ENCODE measurements at places on chromosomes 4 and X.
A peak's percentile ranks its signal among the peaks of the same experiment; 100 is the strongest.

DNA sequence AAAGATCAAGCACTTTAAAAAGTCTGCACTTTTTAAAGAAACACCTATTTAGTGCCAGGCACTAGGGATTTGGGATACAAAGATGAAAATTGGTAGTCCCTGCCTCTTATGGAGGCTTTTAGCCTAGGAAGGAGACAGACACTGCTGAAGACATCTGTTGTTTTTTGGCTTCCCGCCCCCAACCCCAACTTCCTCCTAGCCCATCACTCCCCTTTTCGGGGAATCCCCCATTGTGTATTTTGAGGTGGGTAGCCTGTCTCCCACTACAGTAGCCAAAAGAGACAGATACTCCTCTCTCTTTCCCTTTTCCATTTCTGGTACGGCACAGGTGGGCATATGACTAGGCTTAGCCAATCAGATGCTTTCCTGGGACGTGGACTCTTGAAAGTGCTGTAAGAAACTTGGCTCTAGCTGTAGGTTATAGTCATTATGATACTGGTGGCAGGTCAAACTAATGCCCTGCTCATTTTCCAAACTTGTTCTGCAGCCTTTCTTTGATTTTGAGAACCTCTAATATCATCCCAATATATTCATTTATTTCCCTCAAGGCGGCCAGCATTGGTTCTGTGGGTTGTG is 194.6 kb upstream of the RBPJ start:
- no peak for DNase-seq

DNA sequence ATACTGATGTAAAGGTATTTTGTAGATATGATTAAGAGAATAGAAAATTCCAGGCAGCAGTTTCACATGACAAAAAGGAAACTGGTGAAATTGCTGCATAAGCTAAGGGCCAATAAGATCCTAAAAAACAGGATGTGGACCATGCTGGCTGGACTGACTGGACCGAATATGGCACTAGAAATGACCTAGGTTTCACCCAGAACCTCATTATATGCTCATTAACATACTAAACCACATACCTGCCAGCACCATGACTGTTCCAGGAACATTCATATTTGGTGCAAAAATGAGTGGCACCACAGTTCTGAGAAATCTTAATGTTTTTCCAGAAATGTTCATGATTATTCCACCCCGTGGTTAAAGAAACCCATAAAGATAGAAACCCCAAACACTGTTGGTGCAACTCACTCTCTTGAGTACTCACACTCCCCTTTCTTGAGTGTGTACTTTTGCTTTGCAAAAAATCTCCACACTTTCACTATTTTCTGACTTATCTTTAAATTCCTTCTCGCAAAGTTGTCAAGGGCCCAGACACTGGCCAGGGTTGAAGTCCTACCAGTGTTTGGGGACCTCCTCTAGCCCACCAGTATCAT is 74.0 kb downstream of the FANCB start:
- DNase-seq: no peak

DNA sequence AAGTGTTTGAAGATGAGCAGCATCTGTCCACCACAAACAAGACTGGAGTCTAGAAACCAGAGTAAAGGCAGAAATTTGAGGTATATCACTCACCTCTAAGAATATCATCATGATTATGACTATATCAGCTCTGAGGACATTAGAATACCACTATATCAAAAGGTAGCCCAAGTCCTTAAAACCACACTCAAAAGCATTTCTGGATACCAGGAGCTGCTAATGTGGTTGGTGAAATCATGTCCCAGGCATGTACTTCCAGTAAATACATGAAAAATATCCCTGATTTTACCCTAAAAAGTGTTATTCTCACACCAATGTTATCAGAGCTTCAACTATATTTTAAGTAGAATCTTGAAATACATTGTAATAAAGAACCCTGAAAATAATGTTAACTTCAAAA is 136.3 kb upstream of the SMAD1 start:
- DNase-seq: peak; percentile 46

- DNase-seq: no peak
These were observed 35.1 kb downstream of the PSAPL1 start for GRCh38 chr4:7399440-7400234.

GRCh38 chrX:1659664-1660461 is 45.0 kb downstream of the ASMT start:
- DNase-seq: no peak

DNA sequence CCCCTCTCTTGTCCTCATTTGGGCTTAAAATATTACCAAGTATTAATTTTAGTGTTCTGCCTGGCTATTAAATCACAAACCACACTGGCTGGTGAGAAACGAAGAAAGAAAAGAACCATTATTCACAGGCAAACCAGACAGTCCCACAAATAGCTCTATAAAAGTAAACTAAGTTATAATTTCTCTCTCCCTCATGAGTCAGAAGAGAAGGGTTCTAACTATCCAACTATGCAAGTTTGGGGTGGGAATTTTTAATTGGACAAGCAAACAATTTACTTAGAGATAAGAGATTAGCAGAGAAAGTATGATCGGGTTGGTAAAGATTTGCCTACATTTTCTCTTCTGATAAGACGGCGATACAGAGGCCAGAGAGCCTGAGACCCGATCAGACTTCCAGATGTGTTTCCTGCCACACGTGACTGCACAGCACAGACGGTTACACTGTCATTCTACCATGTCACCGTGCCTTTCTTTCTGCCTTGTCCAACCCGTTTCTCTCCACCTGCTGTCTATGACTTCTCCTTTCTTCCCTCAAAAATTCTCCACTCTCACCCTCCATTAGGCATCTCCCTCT is 52.3 kb downstream of the MEPE start:
- no peak for DNase-seq

DNA sequence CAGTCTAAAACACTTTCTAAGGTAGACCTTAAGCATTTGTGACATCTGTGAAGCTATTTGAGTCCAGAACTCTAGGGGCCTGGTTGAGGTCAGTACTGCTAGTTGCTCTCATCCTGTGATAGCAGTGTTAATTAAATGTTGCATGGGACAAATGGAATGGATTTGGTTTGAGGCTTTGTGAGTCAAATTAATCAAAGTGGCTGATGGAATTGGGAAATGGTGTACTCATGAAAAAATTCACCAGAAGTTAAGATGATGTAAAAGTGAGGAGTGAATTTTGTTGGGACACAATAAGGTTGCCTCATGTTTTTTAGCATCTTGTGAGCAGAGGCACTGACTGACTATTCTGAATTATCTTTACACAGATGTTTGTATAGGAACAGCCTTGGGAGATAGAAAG is 99.2 kb upstream of the ARSJ start:
- peak; percentile 69 for DNase-seq

- DNase-seq: peak; percentile 85
These were observed 730.8 kb downstream of the IL1RAPL1 start for GRCh38 chrX:29318012-29318411.

- no peak for DNase-seq
These were observed 56.1 kb downstream of the CCKAR start for GRCh38 chr4:26434030-26434639.

DNA sequence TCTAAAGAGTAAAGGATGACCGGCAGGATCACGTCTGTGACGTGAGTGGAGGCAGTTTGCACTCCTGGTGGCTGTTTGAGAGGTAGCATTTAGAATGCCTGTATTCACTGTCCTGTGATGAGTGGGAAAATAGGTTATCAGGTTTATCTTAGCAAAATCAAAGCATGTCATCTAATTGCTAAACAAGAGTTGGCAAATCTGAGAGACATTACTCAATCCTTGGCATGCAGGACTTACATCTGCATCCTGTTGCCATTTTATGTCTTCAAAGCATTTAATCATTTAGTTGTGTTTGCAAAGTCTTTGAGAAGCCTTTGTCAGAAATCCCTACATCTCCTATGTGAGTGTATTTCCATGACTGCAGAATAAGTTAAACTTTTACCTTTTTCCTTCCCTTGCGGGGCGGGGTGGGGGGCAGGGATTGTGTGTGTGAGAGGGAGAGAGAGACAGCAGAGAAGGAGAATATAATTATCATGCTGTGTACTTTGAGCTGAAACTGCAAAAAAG is 41.4 kb upstream of the MSANTD1 start:
- DNase-seq: peak; percentile 24

GRCh38 chrX:42460706-42461105 is 317.3 kb downstream of the PPP1R2C start:
- DNase-seq: no peak

GRCh38 chr4:52664479-52664878 is 5.4 kb upstream of the USP46 start:
- no peak for DNase-seq

DNA sequence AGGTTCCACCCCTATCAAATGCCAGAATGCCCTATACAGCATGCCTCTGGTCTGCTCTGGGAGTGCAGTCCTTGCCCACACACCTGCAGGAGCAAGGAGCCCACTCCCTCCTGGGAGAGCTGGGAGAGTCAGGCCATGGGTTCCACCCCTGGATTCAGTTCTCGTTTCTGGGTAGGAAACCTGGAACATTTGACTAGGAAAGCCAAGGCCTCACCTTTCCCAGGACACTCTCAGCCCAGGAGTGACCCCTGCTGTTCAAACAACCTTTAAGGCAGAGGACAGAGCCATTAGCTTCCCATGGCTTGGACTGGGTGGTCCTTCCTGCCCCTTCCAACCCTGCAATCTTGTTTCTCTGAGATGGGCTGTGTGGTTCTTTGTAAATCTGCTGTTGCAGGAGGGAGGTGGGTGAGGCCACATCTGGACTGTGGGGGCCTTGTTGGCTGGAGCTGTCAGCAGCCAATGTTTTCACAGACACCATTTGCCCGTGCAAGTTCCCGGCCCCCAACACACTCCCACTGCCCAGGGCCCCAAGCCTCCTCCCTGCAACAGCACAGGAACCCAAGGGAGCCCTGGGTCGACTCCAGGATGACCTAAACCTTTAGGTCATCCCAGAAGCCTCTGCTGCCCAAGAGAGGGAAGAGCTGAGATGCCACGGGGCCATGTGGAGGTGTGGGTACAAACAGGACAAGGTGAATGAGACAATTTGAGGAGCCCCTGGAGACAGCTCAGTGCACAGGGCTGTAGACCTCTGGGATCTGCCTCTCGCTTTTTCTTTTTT is 104.4 kb downstream of the PJA1 start:
- DNase-seq: peak; percentile 17

DNA sequence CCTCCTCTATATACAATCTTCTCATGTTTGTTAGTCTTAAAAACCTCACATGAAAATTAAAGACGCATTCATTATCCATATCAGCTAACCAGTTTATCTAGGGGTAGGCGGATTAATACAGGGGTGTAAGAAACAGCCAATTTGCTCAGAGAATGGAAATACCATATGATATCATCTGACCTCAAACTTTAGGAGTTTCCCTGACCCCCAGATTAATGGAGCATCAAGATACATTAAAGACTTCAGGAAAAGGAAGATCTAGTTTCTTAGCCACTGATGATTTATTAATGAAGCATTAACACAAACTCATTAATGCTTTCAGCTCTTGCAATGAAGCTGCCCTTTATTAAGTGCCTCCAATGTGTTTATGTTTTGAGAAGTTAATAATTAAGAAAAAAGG is 67.5 kb downstream of the CAMK2D start:
- DNase-seq: no peak

GRCh38 chr4:98613453-98614075 is 44.8 kb downstream of the TSPAN5 start:
- peak; percentile 41 for DNase-seq

GRCh38 chrX:16119353-16120220 is 3.8 kb upstream of the GRPR start:
- no peak for DNase-seq

- DNase-seq: no peak
These were observed 3.9 kb upstream of the DTHD1 start for GRCh38 chr4:36277533-36277932.

DNA sequence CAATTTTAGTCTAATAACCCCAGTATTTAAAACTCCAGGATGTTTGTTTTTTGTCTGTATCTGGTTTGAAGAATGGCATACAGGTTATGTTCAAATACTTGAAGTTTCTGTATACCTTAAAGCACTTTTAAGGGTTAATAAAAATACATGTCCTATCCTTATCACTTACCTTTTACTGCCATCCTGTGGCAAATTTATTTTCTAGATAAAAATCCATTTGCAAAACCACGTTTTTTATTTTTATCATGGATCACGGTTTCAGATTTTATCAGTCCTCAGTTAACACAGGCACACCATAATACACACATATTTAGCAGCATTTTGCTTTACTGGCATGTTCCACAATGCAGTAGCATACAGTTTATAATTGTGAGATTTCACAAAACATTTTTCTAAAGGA is 113.3 kb upstream of the H2AZ1 start:
- DNase-seq: no peak

DNA sequence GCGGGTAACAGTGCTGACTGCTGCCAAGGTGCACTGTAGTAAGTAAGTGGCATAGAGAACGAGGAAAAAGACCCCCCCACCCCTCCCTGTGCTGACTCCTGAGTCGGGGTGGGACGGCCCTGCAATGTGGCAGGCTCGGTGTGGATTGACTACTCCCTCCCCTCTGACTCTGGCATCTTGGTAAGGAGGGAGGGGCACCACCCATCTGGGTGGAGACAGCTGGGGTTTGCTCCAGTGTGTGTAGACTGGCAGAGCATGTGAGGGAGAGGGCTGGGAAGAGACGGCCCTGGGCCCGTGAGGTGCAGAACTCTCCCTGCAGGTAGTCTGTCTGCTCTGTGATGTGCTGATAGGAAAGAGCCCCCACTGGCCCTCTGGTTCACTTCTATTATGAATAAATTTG is 31.0 kb downstream of the NSG1 start:
- no peak for DNase-seq

- DNase-seq: no peak
These were observed 185.7 kb upstream of the NRK start for GRCh38 chrX:105636667-105637066.

DNA sequence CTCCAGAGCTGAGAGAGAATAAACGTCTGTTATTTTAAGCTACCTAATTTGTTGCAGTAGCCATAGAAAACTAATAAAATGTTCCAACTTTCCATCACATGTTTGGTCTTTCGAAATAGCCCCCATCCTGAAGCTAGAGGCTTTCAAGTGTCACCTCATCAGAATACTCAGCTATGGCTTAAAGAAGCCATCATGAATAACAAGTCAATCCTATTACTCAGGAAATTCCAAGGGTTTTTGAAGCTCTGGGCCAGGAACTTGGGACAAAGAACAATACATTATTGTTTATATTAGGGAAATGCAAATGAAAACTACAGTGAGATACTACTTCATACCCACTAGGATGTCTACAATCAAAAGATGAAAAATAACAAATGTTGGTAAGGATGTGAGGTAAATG is 42.2 kb downstream of the TBCK start:
- DNase-seq: peak; percentile 41

GRCh38 chr4:182286931-182287330 is 43.7 kb downstream of the TENM3 start:
- DNase-seq: no peak

DNA sequence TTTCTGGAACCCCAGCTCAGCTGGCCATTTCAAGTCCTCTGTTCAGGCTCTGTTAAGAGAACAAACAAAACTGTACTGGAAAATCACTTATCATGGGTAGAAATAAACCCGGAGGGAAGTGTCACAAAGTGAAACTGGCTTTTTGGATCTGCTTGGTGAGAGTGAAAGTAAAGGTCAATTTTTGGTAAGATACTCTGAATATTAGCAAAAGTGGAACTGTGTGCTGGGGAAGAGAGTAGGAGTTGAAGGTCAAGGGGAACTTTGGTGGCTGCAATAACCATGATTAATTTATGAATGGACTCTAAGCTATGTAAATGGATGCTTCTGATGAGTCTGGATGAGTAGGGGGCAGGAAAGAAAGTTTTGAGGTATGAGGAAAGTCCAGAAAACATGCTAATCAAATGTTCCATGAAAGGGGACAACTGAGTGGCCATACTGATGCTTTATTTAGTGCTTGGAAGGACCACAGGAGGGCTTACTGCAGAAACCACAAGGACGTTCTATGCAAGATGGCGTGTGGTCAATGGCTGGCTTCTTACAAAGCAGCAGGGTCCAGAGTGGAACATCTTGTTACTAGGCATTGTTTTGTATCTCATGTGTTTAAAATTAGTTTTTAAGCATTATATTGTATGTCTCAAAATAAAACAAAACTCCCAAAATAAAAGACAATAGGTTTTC is 36.8 kb upstream of the TNIP3 start:
- DNase-seq: no peak
